ENCODE measurements at places on chromosomes 5 and 9.

GRCh38 chr5:1729641-1730486 is 69.8 kb downstream of the MRPL36 start:
- no peak for DNase-seq

GRCh38 chr9:2809692-2810419 is 34.0 kb downstream of the PUM3 start:
- DNase-seq, result no peak

DNA sequence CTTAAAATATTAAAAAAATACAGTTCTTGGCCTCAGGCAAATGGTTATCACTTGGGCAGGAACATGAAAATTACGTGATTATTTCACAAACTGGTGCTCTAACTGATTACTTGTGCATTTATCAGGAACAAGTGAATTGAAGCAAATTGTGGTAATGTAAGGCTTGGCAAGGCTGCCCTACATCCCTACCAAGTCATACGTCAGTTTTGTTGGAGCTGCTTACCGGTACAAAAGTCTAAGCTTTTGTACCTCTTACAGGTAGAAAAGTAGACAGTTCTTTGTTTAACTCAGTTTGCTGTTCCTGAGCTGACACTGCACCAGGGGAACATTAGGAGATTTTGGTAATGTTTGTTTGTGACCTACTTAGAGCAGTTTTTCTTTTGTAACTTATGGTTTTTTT is 2.2 kb downstream of the G3BP1 start:
- DNase-seq, result no peak

- no peak for DNase-seq
Measured at GRCh38 chr9:130118841-130119518, 53.2 kb upstream of the NCS1 start.

GRCh38 chr5:42756606-42757601 is at the start of gene CCDC152:
Gene CCDC152 (plus strand): TSS chr5:42756818. CDS start chr5:42759122, 2,304 bp downstream.
- DNase-seq, result no peak

GRCh38 chr5:174571662-174572397 is 152.6 kb upstream of the MSX2 start:
- DNase-seq, result no peak

DNA sequence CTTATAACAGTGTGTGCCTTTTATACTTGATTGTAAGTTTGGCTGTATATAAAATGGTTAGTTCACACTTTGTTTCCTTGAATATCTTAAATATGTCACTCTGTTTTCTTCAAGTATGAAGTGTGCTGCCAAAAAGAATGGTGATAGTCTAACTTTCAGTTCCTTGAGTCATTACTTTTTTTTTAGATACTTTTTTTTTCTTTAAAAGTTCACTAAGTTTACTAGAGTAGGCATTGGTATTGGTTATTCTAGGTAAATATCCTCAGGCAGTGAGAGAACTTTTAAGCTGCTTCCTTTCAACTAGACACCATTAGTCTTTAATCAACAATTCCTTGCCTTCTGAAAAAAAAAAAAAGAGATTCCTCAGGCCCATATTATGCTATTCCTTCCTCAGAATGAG is 41.9 kb downstream of the SPEF2 start:
- DNase-seq, result no peak

DNA sequence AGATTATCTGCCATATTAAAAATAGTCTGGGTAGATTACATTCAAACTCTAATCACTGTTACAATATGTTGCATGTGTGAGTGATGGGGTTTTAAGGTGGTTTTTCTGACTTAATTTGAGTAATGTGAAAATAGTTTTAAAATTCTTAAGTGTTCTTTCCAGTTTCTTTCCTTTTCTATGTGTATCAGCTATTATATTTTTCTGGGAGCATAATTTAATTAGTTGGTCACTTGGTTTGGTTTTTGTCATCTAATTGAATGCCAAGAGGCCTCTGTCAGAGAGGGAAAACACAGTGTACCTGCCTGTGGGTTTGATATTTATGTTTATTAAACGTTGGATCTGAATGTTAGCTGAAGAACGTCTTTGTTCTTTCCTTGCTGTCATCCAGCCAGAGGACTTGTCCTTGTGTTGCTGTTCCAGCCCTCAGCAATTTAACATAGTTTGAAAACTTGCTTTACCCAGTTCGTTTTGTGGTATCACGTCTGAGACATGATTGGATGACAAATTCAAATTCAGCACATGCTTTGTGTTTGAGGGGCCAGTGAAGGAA is 19.5 kb downstream of the OTULIN start:
- no peak for DNase-seq

DNA sequence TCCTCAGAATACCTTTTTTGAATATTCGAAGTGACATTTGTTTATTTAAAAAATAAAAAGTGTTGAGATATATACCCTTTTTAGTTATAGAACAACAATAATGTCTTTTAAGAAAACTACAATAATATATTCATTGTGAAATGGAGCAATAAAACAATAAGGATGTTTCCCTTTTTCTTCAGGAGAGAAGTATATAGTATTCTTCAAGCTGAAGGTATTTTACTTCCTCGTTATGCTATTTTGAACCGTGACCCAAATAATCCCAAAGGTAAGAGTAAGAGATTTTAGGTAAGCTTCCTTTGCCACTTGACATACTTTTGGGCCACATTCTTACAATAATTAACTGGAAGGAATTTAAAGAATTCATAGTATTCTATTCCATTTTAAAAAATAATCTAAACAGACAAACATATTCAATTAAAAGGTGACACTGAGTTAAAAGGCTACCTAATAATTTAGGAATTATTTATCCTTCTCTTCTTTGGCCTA is 18.1 kb downstream of the PPIP5K2 start:
- no peak for DNase-seq

- no peak for DNase-seq
Measured at GRCh38 chr9:96204853-96205252, 97.1 kb downstream of the HSD17B3 start.

DNA sequence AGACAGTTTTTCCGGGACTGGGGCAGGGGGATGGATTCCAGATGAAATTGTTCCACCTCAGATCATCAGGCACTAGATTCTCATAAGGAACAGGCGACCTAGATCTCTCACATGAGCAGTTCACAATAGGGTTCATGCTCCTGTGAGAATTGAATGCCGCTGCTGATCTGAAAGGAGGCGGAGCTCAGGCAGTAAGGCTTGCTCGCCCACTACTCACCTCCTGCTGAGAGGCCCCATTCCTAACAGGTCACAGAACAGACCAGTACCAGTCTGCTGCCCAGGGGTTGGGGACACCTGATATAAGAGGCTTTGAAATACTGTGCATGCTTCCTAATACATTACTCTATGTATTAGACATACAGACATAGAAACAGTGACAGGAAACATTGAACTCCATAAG is 41.1 kb downstream of the PTPRD start:
- DNase-seq, result no peak

DNA sequence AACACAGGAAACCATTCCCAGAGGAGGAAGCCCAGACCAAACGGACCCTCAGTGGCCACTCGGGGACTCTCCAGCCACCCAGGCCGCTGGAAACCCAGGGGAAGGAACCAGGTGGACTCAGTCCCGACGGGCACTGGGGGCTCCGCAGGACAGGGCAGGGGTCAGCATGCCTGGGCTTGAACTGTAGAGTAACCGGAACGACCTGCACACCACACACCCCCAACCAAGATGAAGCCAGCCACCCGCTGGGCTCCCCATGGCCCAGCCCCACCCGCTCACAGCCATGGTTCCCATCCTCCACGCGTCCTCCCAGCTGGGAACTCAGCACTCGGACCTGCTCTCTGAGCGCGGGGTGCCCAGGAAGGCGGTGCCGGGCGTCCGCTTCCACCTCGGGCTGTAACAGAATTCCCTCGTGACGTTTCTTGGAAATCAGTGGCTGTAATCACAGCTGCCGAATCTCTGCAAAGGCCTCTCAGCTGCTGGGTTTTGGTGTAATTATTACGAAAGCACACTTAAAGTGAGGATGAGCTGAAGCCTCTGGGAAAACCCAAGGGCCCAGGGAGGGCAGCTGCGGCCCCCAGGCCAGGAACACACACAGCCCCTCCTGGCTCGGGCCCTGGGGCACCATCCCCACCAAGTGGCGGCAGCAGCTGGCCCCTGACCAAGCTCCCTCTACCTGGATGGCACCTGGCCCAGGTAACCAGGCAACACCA is 13.8 kb downstream of the NACC2 start:
- no peak for DNase-seq

GRCh38 chr9:81832571-81833285 is 95.5 kb upstream of the SPATA31D4 start:
- DNase-seq, result no peak
